Central memory CD8-positive, alpha-beta T cell (primary cell): ENCODE measurements at places on chromosomes 12 and 14.

DNA sequence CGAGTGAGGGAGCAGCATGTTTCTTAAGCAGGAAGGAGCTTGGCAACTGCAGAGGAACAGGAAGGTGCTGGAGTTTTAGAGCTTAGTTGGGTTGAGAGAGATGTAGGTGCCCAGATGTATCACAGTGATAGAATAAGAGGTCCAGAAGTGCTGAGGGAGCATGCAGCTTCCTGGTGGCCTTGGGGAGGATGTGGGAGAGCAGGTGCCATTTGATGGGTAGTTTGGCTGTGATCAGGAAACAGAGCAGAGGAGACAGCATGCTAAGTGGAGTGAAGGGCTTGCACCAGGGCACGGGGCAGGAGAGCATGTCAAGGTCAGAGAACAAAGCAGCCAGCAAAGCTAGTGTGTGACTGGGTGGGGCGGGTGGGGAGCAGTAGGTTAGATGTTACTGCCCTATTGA lies 74.8 kb downstream of the PAPOLA start:
- no peak for DNase-seq

DNA sequence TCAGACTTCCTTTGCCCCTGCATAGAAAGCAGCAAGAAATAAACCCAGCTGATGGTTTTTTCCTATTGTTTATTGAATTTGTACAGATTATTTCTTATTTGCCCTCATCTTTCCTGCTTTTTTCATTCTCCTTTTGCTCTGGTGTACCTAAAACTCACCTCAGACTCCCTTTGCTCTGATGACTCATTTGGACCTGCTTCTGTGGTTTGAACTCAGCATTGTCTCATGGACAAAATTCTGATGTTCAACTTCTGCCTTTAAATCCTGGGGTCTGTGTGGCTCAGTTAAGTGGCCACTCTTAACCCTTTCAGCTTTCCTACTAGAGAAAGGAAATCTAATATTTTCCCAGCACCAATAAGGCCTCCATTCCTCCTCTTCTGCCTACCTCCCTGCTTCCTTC lies 3.5 kb upstream of the SENP1 start:
- DNase-seq: no peak

DNA sequence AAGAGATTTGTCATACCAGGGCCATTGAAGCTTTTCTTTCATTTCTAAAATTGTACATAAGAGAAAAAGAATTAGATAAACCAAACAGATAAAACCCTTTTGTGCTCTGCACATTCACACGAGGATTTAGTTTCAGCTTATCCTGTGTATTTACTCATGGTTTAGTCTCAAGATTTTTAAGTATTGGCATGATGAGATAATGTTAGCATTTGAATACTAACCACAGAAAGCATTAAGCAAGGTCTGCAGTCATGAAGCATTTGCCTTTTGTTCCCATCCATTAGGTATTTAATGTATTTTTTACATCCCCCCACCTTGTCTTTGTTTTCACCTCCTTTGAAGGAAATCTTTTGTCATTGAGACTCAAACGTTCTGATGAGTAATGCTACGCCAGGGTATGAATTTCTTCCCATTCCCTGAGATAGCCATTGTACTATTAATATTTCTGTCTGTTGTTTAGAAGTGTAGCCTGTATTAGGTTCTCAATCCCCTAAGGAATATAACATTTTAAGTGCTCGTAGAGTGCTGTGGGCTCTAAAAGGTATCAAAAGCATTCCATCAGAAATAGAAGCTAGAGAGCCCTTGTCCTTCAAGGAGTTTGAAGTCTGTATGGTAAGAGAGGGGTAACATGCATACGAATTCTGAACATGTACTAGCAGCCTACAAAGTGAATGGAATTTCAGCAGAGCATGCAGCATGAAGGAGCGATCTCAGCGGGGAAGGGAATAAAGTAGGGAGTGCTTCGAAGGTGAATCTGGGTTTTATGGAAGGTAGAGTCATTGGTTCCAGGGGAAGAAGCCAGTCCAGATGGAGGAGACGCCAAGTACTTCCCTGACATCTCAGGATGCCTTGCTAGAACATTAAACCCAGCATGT lies 22.3 kb downstream of the CRADD start:
- DNase-seq: no peak

- no peak for DNase-seq
These were observed 39.2 kb downstream of the CPM start for GRCh38 chr12:68893741-68894140.

- DNase-seq: no peak
These were observed 192.4 kb upstream of the NUDT4 start for GRCh38 chr12:93185369-93185741.

DNA sequence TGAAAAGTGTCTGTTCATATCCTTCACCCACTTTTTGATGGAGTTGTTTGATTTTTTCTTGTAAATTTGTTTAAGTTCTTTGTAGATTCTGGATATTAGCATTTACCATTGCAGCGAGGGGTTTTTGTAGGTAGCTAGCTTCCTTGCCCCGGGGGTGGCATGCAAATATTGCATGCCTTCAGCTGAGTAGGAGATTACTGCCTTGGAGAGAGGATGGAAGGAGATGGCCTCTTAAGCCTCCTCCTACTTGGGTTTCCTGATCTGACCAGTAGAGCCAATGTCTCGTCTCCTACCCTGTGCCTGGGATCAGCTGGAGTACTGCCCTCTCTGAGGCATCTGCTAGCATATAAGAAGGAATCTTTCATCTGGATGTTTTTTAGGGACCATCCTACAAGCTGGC lies 134.4 kb upstream of the CCND2 start:
- DNase-seq: no peak

DNA sequence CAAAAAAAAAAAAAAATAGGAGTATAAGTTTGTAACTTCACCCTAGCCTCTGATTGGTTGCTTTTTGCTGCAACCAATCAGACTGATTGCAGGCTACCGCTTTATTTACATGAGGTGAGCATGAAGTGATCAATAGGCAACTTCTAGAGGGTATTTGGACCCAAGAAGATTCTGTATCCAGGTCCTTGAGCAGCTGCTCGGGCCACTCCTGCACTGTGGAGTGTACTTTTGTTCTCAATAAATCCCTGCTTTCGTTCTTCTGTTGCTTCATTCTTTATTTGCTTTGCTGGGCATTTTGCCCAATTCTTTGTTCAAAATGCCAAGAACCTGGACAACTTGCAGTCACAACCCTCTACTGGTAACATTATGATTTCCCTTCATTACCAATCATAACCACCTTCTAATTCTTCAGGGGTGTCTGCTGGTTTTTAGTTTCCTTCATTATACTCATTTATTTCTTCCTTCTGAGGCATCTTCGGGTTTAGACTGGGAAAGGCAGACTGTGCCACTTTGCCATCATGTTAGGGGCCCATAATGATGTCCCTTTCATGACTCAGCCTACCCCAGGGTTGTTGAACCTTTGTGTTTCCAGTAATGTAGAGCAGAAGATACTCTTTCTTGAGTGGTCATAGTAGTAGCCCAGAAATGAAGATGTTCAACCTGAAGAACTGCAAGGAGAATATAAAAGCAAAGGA lies 43.4 kb upstream of the LIMA1 start:
- DNase-seq: no peak

DNA sequence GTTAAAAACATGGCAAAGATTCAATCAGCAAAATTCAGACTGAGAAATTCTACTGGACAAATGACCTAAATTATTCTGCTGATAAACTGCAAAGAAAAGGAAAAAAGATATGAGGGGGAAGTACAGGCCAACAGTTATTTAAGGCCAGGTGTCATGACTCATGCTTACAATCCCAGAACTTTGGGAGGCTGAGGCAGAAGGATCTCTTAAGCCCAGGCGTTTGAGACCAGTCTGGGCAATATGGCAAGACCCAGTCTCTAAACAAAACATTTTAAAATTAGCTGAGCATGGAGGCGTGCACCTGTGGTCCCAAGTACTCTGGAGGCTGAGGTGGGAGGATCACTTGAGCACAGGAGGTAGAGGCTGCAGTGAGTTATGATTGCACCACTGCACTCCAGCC lies 91.8 kb upstream of the USP15 start:
- DNase-seq: no peak

DNA sequence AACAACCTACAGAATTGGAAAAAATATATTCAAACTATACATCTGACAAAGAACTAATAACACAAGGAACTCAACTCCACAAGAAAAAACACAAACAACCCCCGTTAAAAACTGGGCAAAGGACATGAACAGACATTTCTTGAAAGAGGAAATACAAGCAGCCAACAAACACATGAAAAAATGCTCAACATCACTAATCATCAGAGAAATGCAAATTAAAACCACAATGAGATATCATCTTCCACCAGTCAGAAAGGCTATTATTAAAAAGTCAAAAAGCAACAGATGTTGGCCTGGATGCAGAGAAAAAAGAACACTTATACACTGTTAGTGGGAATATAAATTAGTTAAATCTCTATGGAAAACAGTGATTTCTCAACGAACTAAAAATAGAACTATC lies 82.6 kb upstream of the CCDC91 start:
- no peak for DNase-seq

GRCh38 chr12:88574278-88574677 lies 6.0 kb downstream of the KITLG start:
- DNase-seq: no peak

- no peak for DNase-seq
These were observed 16.2 kb downstream of the NCKAP5L start for GRCh38 chr12:49811961-49812401.

DNA sequence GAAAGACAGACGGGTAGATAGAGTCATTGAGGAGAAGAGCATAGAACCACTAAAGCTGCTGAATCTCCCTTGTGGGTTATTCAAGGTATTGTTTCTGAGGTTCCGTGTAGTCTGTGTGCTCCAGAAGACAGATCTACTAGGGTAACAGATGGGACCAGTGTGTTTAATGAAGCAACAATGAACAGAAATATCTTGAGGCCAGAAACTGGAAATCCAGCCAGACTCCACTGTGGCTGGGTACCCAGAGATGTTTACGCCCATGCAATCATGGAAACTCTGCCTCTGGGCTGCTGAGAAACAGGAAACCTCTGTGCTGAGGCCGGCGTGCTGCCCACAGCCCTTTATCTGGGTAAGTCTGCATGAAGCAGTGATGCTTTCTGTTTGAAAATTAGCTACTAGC lies 8.3 kb downstream of the PROX2 start:
- DNase-seq: no peak

DNA sequence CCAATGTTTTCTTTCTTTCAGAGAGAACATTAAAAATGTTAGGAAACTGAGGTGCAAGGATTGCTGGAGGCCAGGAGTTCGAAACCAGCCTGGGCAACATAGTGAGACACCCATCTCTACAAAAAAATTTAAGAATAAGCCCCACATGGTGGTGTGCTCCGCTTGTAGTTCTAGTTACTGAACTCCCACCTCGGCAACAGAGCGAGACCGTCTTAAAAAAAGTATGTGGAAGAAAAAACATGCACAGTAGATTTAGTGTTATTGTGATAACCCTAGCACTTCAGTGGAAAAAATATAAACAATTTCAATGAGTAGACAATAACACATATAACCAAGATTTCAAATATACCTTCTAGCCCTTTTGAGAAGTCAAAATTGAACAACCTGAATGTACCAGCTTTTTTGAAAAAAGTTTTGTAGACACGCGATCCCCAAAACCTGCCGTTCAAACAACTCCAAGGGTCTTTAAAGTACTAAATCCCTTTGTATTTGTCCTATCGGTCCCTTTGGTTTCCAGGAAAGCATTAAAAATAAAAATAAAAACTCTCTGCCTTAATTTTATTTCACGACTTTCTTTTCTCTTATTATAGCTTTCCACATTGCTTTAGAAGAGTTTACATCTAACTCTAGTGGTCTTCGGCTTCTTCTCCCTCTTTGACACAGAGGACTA lies 1.0 kb upstream of the ANO6 start:
- no peak for DNase-seq

DNA sequence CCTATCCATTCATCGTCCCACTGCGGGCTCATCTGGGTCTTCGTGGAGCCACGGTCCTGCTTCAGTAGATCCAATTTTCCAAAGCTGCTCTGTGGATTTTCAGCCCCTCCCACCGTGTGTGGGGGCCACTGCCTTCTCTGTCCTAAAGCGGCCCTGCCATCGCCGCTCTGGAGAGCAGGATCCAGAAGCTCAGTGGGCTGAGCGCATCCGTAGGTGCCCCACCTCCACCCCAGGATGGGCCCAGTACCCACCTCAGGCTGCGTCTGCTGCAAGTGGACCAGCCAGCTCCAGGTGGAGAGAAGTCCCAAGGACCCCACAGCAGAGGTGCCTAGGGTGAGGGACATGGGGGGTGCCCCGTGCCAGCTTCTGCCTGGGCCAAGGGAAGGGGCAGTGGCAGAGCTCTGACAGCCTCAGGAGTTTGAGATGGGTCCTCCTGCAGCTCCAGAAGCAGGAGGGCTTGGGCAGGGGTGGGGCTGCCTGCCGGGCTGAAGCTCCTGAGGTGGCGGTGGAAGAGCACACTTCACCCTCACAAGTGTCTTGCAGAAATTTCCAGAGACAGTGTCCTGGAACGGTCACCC lies 148.1 kb upstream of the C14orf180 start:
- DNase-seq: no peak

DNA sequence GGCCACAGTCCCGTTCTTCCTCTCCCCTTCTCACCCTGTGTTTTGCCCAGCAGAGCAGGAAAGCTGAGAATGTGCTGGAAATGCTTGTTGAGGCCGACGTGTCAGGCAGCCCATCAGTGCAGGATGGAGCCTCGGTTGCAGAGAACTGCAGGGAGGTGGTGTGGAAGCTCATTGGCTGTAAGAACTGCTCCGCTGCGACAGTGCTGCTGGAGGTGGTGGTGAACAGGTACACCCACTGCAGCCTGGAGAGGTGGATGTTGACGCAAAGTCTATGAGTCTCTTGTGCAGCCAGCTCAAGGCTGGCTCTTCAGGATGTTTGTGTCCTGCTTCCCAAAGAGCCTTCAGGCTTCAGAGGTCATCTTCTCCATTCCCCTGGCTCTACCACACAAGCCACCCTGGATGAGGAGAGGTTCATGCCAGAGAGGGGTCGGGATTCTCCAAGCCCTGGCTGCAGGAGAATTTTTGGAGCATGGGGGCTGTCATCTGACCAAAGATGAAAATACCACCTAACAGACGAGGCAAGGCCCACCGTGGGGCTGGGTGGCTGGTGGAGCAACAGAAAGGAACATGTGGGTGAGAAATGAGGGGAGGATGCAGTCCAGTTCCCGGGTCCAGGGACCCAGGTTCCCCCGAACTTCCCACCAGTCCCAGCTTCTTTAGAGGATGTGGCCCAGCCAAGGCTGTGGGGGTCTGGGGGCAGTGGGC lies 174.1 kb upstream of the PRMT8 start:
- DNase-seq: no peak

DNA sequence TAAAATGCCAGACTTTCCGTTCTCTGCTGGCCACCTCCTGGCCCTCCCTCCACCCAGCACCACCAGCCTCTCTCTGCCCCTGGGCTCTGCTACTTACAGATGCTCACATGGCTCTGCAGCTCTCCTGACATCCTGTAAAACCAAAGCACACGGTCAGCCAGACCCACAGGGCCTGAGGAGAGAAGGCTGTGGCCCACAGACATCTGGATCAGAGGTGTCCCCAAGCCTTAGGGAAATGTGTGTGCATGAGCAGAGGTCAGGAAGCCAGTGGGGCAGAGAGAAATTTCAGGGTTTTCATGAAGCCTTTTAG lies 11.5 kb downstream of the KRT77 start:
- no peak for DNase-seq

GRCh38 chr12:20220339-20220738 lies 148.0 kb upstream of the PDE3A start:
- DNase-seq: no peak
